ENCODE measurements at places on chromosomes 11 and 22. TPM values are rescaled to one million over a fixed set of nuclear protein-coding genes. Genes with fewer than 3 reads are reported as not detected.
A peak's percentile ranks its signal among the peaks of the same experiment; 100 is the strongest.

Gene OR2AT4
- 0.02 TPM for total RNA-seq

DNA sequence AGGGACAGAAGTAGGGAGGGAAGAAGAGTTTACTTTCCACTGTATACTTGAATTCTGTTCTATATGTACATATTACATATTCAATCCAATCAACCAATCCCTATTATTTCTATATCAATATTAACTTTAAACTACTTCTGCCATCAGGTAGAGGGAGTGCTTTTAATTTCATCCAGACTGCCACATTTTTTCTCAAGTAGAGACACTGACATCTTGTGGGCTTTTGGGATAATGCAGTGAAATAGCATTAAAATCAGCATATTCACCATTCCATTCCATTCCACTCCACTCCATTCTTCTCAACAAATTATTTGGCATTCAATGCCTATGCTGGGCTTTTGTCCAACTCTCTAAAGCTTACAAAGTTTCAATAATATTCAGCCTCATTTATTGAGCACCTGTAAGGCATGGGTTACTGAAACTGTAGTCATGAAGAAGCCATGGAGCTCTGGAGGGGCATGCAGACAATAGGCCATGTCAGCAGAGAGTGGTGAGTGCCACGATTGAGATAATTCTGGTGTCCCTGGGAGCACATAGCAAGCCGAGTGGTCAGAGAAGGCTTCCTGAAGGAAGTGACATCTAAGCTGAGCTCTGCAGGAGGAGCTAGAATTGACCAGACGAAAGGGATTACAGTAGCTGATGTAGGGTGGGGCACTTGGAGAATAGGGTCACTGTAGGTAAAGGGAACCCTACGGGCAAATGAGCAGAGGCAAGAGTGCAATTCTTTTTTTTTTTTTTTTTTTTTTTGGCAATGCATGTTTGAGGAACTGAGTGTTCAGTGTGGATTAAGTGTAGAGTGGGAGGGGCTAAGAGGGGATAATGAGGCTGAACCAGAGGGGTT, 12.8 kb upstream of the CLPB start:
- DNase-seq, result peak; percentile 72

DNA sequence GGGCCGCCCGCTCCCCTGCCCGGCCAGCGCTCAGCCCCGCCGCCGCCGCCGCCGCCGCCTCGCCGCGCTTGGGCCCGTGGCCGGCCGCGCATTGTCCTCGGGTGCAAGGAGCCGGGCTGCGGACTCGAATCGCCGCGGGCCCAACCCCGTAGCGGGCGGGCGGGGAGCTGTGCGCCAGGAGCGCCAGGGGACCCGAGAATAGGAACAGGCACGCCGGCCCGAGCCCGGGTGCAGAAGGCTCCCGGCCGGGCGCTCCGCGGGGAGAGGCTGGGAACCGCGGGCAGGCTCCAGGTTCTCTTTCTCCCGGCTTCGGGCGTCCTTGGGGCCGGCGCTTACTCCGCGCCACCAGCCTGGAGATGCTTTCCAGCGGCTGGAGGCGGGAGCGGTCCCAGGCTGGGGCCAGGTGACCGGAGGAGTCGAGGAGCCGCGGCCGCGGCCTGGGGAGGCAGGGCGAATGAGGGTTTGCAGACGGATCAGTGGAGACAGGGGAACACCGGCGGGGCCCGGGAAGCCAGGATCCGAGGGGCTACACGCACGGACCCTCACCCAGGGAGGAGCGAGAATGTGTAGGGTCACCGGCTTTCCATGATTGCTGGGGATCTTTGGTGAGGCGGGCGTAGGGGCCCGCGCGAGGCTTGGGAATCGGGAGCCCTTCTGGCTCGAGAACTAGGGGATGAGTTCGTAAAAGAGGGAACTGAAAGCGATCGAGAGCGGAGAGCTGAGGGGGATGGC, 726 bp downstream of the PKNOX2 start:
- DNase-seq, result no peak

DNA sequence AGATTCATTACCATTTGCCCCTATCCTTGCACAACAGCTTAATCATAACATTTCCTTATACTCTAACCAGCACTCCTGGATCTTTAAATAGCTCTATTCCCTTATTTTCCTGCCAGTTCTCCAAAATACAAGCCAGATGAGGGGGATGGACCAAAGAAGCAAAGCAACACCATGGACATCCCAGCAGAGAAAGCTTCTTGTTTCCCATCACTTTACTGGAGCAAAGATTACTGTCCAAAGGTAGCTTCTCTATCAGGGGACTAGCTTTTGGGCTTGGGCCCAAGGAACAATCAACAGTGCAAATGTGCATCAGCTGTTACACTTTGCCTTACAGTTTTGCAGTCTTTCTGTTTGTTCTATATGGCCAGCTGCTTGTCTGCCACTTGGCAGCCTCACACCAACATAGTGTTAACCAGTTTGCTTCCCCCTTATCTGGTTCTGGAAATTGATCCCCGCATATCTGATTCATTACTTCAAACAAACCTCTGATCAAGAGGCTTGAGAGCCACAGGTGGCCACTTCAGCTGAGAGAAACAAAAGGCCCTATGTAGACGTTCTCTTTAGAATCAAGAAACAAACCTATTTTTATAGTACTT, 814.3 kb downstream of the METTL15 start:
- DNase-seq, result no peak

DNA sequence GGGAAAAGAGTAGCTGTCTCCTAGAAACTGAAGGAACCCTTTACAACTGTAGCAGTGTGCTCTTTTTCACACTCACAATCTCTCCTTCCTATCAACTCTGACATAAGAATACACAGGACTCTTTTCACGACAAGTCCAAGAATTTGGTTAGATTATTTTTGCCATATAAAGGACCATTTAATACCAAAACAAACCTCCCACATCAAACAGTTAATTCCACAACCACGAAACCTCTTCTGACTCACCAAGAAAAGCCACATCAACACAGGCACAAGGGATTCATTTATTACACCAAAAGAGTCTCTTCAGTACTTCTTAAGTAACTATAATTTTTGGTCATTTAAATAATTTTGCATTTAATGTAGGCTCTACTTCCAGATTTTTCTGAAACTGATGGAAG, 222.6 kb upstream of the PITPNB start:
- peak; percentile 43 for DNase-seq

DNA sequence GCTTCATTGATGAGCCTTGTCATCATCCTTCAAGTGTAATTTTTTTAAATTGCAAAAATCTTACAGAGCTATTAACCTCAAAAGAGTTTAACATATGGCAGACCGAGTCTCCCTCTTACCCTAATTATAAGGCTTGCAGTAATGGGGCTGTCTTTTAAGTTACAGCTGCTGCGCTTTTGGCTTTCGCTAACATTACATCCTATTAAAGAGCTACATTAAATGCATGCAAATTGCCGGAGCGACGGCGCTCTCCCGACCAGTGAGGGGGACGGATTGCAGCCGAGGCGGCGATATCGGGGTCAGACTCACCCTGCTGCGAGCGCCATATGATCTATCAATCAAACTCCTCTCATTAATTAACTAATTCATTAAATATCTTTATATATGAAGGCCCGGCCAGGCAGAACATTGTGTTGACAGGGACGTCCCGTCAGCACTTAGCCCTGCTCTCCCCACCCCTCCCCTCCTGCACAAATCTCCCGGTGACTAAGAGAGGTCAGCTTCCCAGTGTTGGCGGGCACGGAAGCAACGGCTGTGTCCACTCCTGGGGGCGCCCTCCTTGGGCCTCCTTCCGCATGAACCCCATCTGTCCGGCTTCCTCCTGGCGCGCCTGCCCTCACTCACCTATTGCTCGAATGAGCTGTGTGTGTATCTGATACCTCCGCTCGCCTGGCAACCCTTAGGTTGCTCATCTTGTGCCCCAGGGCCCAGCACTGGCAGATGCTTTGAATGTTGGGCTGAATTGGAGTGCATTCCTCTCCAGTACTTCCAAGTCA, 156.0 kb upstream of the CADM1 start:
- DNase-seq, result no peak

Gene SLC22A9
- not detected for total RNA-seq

GRCh38 chr11:13343067-13343466, 65.5 kb downstream of the BMAL1 start:
- DNase-seq, result no peak

- no peak for DNase-seq
Observed at GRCh38 chr11:24667353-24667968, 170.6 kb downstream of the LUZP2 start.

DNA sequence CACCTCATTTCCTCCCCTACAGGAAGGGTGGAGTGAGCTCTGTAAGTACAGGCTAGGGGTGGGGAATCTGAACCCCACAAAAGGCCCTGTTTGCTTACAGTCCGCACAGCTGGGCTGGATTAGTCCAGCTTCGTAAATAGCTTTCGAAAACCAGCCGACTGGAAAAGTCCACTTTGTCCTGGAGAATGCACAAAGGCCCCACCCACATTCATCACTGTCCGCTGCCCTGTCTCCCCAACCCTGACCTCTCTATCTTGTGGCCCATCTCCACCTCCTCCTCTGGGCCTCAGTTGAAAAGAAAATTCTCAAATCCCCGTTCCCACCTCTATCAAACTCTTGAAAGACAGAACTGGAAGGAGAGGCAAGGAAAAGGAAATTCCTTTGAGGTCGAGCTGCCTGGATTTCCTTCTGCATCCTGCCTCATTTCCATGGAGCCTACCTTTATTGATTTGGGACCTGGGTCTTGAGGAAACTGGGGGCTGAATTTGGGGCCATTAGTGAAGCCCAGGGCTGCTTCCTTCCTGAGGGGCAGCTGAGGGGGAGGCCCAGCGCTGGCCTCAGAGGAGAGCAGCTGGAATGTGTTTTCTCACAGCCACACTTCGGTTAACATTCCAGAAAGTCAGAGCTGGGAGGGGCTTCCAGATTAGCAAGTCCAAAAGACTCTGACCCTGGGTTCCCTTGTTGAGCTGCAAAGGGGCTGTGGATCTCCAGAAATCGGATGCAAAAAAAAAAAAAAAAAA, 147.6 kb downstream of the FBXO7 start:
- DNase-seq, result peak; percentile 26

DNA sequence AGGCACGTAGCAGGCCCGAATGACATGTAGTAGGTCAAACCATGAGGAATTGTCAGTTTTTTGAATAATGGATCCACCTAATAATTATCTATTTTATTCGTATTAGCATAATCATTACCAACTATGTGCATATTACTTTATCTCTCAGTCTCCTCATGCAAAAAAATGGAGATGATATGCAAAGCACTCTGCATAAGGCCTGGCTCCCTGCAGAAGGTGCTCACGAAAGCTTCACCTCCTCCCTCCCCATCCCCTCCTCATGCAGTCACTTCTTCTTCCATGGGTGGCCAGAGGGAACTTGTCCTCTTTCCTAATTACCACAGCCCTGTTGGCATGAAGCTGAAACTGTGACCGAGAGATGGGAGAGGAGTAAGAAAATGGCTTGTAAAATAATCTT, 20.8 kb upstream of the TSKU start:
- DNase-seq, result no peak

GRCh38 chr11:70552167-70553150, 154.1 kb downstream of the CTTN start:
- DNase-seq, result peak; percentile 36

DNA sequence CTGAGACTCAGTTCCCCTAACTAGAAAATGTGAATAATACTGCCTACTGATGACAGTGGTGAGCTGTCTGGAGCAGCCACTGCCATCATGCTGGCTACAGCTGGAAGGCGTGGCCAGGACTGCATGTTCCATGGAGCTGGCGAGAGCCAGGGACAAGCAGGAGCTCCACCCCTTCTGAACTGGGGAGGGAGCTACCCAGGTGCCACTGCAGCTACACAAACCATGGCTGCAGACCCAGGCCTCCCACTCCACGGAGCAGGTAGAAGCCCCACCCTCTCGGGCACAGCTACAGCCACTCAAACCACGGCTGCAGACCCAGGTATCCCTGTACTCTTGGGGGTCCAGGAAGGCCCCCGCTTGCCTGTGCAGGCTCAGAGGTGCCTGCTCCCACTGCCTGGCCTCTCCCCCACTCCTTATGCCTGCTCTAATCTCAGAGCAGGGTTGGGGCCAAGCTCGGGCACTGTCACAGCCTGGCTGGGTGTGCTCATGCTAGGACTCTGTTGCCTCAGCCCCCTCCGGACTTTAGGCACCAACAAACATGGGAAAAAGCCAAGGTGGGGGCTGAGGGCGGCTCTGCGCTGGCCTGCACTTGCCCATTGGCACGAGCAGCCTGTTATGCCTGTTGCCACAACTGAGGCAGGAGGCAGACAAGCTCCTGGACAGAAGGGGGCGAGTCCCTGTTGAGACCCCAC, 51.7 kb downstream of the RAB30 start:
- DNase-seq, result no peak

GRCh38 chr22:39625569-39626537, 55.3 kb downstream of the CACNA1I start:
- no peak for DNase-seq

DNA sequence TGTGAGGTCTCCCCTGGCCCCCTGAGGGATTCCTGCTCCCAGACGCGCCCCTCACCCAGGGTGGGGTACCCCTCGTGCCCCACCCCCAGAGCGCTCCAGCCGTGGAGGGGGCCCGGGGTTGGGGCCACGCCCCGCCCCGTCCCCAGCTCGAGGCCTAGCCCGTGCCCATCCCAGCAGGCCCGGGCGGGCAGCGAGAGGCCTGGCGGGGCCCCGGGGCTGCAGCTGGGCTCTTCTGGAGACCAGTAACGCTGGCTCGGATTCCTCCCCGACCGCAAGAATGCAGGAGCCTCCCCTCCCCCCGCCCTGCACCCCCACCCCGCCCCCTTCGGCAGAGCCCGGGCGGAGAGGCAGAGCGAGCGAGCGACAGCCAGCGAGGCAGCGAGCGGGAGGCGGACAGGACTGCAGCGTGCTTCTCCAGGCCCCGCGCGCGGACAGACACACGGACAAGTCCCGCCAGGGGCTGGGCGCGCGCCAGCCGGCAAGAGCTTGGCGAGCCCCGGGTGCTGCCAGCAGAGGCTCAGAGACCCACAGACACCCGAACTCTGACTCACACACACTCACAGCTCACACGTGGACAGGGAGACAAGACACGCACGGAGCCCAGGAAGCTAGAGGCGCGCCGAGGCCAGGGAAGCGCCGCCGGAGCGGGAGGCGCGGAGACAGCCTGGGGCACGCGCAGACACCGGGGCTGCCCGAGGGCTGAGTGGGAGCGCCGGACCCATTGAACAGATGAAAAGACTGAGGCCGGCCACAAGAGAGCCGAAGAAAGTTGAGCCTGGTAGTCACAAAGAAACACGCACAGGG, 15.2 kb downstream of the BCL9L start:
- peak; percentile 64 for DNase-seq

GRCh38 chr11:88175569-88176075, 379 bp upstream of the RAB38 start:
- no peak for DNase-seq

Gene SCO2
- 8.0 TPM for total RNA-seq

Gene MMP12
- 0.10 TPM for total RNA-seq

Gene UQCC3
- total RNA-seq, result 13.8 TPM

Gene ACR
- total RNA-seq, result not detected

Data from A172 (cell line).